ENCODE measurements at places on chromosomes 2 and 18. TPM values are rescaled to one million over a fixed set of nuclear protein-coding genes. Genes with fewer than 3 reads are reported as not detected.

Gene SIX3
- total RNA-seq = 0.49 TPM

Gene HOXD12
- not detected for total RNA-seq

Gene UGT1A10
- not detected for total RNA-seq

Gene RNF152
- 60.7 TPM for total RNA-seq

Gene ABHD1
- not detected for total RNA-seq

Gene GDF7
- under 0.01 TPM for total RNA-seq

Gene GIGYF2
- total RNA-seq = 72.5 TPM
